Right atrium auricular region (tissue), 2 donors: ENCODE measurements at places on chromosomes 7 and 10. TPM values are rescaled to one million over a fixed set of nuclear protein-coding genes. Genes with fewer than 3 reads are reported as not detected.
A peak's percentile ranks its signal among the peaks of the same experiment; 100 is the strongest.

DNA sequence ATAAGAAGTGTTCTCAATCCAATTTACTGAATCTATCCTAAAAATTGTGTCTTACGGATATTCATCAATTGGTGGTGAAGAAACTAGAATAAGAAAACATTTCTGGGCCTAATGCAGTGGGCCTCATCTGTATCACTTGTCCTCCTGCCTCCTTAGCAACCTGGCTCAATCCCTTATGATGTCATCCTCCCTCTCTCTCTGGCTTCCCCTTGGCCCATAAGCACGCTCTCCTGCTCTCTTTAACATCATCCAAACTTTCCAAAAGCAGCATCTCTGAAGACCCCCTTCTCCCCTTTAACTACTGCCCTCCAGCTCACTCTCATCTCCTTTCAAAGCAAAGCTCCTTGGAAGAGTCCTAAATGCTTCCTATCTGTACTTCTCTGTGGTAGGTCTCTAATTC lies 4.7 kb upstream of the STN1 start:
- no peak for DNase-seq

Gene RASA4B
- total RNA-seq, result 4.3 TPM

GRCh38 chr7:1348823-1349335 lies 110.4 kb downstream of the MICALL2 start:
- no peak for DNase-seq

DNA sequence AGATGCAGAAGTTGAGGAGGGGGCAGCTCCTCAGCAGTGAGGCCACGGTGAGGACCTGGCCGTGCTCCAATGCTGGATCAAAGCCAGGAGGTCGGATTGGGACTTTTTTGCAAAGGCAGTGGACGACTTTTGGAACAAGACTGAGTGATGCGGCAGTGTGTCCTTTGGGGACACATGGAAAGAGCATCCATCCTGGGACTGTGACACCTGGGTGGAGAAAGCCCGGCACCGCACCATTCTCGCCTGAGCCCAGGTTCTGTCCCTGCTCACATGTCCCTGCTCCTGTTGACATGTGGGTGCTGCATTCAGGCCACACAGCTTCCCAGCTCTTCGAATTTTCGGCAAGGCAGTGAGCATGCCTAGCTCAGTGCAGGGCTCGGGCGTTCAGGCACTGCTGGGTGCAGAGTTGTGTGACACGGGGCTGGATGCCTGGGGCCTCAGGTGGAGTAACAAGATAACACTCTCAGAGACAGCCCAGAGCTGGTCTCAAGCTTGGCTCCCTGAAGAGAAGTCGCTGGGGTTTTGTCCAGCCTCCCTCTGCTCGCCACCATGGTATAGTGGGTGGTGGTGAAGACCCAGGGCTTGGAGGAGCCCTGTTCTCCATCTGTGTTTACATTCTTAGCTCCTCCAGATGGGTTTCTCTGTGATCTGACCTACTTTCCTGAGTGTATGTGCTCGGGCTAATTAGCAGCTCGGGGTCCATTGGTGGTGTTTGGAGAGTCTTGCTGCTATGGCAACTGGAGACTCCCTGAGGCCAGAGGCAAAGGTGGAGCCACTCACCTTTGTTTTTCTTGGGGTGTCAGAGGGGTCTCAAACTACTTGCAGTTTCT lies 111.7 kb upstream of the BTBD16 start:
- no peak for DNase-seq

DNA sequence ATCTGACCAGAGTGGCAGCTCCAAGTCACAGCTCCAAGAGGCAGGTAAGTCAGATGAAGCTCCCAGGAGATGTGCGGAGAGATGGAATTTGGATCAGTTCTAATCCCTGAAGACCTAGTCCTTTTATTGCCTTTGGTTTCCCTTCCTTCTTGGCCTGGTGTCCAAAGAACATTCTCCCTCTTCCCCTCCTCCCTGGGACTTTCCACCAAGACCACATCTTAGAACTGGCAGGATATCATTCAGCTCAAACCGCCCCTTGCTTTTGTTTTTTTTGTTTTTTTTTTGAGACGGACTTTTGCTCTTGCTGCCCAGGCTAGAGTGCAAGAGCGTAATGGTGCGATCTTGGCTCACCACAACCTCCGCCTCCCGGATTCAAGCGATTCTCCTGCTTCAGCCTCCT lies 190.8 kb downstream of the GFRA1 start:
- DNase-seq, result no peak

- DNase-seq, result no peak
These were observed 44.6 kb upstream of the RSBN1L start for GRCh38 chr7:77651575-77652162.

DNA sequence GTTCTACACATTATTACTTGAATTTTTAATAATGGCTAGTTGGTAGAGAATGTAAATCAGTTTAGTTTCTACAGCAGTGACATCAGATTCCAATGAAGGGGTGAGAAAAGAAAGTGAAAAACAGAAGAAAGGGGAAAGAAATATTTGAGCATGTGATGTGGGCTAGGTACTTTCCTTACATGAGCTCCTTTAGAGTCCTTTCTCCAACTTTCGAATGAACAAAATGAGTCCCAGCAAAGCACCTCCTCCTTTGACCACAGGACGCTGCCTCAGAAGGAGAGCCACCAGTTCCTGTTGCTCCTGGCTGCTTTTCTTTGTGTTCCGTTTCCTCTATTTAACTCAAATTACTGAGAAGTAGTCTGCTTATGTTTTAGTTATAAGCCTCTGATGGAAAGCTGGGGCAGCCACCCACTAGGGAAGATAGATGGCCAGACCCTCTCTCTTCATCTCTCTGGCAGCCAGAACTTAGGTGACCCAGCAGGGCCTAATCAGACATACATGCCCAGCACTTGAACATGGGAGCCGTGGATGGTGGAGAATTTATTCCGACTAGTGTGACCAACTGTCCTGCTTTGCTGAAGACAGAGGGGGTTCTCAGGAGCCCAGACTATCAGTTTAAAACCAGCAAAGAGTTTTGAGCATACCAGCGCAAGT lies 82.4 kb upstream of the NME8 start:
- no peak for DNase-seq

DNA sequence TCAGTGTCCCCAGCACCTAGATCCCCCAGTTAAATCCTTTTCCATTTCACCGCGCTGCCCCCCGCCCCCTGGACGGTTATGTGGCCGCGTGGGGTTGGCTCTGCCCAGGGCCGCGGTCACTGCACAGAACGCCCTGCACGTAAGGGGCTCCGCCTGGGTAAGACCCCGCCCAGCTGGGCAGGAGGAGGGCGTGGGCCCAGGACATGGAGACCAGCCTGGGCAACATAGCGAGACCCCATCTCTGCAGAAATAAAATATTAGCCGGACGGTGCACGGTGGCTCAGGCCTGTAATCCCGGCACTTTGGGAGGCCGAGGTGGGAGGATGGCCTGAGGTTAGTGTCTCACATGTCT lies 650 bp upstream of the ZFAND2A start:
- DNase-seq, result no peak

GRCh38 chr7:25263337-25263736 lies 35.1 kb upstream of the NPVF start:
- no peak for DNase-seq

DNA sequence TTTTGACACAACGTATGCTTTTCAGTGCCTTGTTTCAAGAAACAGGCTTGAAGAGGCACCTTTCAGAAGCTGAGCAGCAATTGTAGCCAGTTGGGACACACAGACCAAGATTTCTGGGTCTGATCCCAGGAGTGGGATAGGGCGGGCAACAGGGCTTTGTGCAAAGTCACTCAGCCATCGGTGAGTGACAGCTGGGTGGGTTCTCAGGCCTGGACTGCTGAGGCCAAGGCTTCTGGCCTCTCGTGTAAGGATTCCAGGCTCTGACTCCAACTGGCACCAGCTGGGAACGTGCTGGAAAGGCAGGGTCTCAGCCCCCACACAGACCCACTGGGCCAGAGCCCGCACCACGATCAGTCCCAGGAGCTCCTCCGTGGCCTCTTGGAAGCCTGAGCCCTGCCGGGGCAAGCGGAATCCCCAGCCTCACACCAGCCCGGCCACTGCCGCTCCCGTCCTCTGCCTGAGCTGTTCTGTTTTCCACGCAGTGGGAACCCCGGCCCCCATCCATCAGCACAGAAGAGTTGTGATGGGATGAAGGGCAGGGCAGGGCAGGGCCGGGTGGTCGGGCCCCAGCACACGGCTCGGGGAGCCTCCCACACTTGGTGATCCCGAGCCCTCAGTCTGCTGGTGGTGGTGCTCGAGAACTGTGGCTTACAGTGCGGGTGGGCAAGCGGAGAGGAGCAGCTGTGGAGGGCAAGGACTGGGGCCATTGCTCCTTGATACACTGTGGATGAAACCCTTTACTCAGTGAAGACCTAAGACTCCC lies 46.8 kb downstream of the VIPR2 start:
- DNase-seq, result no peak

- no peak for DNase-seq
These were observed 59.1 kb downstream of the CSTF2T start for GRCh38 chr10:51640120-51640819.

DNA sequence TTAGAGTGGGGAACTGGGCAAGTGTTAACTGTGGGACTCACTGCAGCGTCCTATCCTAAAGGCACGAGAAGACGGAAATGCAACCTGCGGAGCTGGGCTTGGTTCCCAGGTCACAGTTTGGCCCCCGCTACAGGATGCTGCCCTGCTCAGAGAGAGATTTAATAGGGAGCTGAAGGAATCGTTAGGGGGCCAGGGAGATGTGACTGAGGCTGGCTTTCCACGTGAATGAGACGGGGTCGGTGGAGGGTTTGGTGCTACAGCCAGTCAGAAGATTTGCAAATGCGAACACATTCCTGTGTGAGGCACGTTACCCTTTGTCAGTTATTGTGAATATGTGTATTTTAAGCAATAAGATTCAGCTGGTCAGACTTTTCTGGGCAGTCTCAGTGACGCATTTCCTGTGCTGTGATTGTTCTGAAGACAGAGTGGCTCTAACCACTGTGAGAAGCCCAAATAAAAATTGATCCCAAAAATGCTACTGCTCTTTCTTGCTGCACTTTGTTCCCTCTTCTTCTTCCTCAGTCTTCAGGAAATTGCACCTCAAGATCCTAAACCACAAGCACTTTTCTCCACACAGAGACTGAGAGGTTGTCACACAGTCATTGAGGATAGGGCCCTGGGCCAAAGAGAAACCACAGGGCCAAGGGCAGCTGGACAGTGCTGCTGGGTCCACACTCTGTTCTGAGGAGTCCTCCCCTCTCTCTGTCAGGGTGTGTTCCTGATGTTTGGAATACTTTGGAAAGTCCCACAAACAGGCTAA lies 21.2 kb downstream of the CYP17A1 start:
- DNase-seq, result peak; percentile 92

DNA sequence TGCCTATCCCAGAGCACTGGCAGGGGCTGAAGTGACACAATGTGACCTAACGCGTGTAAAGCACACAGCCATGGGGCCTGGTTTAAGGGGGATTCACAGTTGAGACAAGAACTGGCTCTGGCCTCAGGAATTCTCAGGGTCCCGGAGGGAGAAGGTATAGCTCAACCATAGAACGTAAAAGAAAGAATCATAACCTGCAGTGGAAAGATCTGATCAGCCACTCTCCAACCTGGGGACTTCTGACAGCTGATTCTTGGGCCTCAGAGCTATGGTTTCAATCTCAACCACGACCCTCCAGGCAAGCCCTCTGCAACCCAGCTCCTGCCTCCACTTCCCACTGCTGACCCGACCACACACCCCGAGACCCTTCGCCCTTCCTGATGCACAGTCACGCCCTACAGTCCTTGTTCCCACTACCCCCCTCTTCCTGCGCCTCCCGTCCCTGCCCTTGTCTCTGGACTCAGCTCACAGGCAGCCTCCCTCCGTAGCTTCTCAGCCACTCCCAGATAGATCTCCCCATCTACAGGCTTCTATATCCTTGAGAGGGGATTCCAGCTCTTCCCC lies 245.2 kb downstream of the BUB3 start:
- peak; percentile 34 for DNase-seq

DNA sequence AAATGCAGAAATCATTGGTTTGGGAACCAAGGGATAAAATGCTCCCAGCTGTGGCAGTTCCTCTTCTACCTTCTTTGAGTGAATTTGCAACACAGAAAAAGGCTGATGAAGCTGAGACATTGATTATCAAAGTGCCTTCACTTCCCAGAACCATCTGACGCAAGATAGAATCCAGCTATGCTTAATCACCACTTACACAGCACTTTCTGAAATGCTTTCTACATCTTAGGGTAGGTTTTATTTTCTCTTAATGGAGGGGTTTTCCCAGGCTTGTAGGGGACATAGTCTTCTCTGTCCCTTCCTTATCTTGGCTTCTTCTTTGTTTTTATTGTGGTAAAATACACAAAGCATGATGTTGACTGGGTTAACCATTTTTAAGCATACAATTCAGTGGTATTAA lies 332.6 kb upstream of the ZNF32 start:
- DNase-seq, result no peak

- DNase-seq, result no peak
These were observed 377.6 kb upstream of the MYO3A start for GRCh38 chr10:25556457-25556856.

GRCh38 chr7:19369806-19370205 lies 224.6 kb upstream of the FERD3L start:
- no peak for DNase-seq

DNA sequence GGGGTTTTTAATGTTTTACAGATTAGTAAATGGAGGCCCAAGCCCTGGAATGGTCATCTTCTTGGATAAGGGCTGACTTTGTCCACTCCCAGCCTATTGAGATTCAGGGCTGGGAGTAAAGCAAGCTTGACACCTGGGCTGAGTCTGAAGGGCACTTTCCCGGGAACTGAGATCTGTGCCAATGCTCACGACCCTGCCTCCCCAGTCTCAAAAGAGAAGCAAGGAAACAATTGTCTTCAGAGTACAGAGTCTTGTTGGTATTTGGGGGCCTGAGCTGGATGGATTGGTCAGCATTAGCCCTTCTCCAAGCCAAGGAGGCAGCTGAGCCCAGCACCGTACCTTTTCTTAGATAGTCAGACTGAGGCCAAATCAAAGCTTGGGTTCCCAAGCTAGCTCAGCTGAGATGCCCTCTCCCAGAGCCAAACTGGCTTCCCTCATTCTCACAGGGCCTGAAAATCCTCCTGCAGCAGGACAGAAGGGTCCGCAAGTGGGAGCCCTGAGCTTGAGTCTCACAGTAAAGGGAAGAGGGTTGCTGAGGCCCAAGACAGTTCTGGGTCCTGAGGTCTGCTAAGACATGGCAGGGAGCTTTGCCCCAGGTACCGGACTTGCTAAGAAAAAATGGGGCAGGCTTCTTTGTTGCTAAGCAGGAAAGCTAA lies 3.7 kb downstream of the DDIT4 start:
- DNase-seq, result no peak

DNA sequence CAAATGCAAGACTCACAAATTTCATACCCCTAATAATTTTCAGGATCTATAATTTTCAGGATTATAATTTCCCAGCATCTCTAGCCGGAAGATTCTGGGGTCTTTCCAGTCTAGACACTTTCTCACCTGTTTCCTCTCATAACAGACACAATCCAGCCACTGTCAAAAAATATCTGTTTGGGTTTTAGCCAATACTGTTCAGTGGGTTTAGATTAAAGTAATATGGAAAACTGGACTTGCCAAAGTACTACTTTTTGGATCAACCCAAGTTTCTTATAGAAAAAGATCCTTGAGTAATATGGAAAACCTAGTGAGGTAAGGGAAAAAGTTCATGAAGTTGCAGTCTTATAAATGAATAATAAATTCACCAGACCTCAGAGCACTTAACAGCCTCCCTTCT lies 62.1 kb upstream of the NEBL start:
- DNase-seq, result no peak

Gene SMO
- 4.7 TPM for total RNA-seq
